ENCODE measurements at places on chromosomes 4 and X.

GRCh38 chrX:47321823-47322371, 48.5 kb upstream of the ZNF157 start:
- DNase-seq = no peak

GRCh38 chr4:94407846-94408245, 43.9 kb upstream of the PDLIM5 start:
- no peak for DNase-seq

GRCh38 chrX:28177202-28177601, 196.0 kb upstream of the DCAF8L1 start:
- no peak for DNase-seq

- no peak for DNase-seq
Observed at GRCh38 chr4:188220006-188220405, 80.8 kb downstream of the TRIML1 start.

DNA sequence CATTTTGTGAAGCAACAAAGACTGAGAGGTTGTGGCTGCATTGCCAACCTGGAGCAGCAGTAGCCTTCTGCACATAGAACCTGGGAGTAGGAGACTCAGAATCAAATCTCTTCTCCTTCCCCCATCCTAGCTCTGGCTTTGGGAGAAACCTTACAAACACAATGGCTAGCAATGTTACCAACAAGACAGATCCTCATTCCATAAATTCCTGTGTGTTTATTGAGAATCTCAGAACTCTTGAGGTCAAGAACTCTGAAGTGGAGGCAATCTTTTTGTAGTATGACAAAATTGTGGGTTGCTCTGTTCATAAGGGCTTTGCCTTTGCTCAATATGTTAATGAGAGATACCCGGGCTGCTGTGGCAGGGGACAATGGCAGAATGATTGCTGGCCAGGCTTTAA, 406.7 kb upstream of the SPANXN1 start:
- no peak for DNase-seq

DNA sequence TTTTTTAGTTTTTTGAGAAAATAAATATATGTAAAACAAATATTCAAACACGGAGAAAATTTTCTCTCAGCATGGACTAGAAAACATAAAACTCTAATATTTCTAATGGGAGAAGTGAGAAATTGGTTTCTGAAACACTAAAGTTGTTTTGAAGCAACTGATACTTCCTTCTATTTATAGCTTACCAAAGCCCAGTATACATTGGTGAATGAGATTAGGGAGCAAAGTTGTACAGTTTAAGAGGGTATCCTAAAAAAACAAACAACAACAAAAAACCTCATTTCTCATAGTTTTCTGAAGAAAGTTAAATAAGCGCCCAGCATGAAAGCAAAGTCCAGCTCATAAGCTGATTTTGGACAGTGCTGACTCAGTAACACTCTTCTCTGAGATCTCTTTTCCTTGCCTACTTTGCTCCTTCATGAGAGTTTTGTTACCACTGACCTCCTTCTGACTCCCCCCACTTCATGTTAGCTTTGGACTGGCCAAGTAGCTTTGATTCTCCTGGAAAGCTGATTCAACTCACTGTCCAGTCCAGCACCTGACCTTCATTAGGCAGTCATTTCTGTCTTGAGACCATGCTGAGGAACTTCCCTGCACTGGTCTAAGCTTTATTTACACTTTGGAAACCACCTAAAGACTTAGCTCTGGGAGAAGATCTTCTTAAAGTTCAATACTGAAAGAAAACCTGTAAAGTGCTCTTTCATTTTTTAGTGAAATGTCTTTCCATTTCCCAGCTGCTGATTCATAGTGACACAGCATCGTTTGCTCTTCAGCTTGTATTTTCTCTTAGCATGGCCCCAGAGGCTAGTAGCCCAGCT, 21.8 kb upstream of the P2RY10 start:
- DNase-seq = no peak
